ENCODE measurements at places on chromosomes 11 and 22.

DNA sequence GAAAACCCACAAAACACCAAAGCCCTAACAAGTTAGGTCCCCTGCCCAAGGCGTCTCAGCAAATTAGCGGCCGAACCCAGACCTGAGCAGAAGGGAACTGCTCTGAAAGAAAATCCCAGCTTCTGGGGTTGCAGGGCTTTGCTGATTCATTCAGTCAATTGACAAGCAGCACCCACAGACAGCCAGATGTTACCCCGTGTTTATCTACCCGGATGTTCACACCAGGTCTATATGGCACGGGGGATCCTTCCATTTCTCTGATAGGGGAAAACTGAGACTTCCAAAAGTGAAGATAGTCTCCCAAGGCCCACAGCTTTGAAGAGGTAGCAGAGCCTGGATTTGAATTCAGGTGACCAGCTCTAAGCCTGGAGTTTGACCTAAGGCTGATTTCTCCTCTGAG, 14.0 kb upstream of the OAF start:
- no peak for DNase-seq

- no peak for DNase-seq
These were observed 45.3 kb upstream of the NECTIN1 start for GRCh38 chr11:119774172-119774763.

DNA sequence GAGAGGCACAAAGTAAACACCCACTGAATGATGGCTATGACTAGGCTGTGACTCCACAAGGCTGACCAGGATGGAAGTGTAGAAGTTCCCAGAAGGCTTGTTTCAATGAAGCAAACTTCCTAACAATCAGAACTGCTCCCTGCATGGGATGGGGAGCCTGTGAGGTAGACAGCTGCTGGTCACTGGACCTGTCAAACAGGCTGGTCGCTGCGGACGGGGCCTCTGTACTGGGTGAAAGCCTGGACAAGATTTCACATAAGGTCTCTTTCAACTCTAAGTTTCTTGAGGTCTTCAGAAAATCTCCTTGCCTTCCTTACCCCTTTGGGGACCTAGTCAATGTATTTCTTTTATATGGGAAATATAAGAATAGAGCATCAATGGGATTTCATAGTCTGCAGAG, 438.2 kb downstream of the BUD13 start:
- DNase-seq = no peak

GRCh38 chr11:117882311-117882905, 6.0 kb upstream of the FXYD6 start:
- no peak for DNase-seq

DNA sequence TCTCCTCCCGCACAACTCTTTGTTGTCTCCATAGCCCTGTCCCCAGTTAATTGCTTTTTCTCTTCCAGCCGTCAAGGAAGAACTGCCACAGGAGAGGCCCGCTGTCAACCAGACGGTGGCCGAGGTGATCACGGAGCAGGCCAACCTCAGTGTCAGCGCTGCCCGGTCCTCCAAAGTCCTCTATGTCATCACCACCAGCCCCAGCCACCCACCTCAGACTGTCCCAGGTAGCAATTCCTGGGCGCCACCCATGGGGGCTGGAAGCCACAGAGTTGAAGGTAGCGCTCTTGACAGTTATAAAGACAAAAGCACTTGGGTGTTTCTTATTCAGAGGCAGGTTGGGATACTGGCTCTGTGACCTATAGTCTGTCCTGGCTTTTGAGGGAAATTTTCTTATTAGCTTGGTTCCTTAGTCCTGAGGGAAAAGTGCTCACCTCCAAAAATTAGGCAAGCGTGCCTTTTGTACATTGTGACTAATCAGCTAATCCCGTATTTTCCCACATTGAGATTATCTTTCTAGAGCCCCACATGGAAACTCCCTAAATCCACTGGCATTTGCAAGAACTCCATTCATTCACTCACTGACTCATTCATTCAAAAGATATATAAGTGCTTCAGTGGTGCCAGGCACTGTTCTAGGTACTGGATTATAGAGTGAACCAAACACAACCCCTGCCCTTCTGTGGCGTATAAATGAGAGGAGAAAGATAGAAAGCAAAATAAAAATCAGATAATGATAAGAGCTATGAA, 65.9 kb downstream of the KREMEN1 start:
- DNase-seq = no peak

- no peak for DNase-seq
These were observed 537.6 kb downstream of the TBC1D22A start for GRCh38 chr22:47299863-47300697.

DNA sequence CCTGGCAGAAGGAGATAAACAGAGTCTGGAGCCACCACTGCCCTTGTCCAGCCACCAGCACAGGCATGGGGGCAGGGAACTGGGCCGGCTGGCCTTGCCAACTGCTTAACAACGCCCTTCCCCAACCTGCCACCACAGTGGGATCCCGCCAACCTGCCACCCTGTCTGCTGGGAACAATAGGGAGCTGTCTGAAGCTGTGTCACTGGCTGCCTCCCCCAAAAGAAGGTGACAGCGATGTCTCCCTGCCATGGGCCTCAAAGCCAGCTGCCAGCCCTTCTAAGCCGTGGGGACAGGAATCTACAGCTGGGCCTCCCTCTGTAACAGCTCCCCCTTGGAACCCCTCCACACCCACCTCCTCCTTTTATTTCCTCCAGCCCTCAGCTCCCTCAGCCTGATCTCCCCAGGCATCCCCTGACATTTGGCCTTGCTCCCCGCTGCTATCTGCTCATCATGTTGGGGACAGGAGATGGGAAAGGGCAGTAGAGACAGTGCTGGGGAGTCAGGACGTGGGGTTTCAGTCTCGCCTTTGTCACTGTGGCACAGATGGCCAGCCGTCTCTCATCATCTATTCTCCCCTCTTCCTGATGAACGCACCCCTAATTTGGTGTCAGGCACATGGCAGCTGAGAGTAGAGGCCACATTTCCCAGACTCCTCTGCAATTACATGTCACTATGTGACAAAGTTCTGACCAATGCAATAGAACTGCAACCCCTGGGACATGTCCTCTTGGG, 51.3 kb upstream of the PRDM11 start:
- DNase-seq = no peak

DNA sequence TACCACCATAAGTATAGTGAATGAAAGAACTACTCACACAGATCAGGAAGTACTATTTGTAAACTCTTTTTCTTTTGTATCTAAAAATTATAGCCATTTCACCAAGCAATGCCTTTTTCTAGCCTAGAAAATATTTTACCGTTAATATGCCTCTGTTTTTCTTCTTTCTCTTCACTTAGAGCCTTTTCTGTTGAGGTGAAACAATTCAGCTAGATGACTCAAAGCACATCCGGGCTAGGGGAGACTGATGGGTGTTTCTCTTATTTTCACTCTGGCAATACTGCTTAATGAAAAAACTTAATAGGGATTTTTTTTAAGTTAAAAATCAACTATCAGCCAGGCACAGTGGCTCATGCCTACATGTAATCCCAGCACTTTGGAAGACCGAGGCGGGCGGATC, 93.3 kb downstream of the SGSM3 start:
- no peak for DNase-seq

DNA sequence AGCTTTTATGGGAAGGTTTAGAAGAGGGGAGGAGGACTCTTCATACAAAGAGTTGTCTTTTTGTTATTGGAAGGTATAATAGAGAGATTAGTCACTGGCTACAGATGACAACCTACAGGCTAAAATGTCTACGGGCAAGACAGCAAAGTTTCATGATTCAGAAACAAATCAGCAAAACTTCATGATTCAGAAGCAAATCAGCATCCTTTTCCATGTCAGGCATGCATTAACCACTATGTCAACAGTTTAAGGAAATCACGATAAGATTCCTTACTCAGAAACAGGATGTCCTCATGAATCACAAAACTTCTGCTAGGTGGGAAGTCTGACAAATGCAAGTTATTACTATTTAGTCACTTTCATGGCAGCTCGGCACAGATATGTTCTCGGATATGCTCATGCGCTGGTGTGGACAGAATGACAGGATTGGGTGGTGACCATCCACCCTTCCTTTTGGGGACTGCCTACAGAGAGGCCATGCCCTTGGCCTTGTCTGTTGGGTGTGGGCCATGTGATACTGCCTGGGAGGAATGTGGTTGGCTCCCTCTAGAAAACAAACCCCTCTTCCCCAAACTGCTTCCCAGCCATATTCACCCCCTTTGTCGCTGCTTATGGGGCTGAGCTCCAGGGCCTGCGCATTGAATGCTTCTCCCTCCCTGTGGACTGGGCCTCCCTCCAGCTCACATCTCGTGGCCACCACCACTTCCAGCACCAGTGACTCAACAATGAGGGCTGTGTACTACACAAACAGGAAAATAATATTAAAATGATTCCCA, 10.1 kb downstream of the C11orf91 start:
- DNase-seq = peak; percentile 85

DNA sequence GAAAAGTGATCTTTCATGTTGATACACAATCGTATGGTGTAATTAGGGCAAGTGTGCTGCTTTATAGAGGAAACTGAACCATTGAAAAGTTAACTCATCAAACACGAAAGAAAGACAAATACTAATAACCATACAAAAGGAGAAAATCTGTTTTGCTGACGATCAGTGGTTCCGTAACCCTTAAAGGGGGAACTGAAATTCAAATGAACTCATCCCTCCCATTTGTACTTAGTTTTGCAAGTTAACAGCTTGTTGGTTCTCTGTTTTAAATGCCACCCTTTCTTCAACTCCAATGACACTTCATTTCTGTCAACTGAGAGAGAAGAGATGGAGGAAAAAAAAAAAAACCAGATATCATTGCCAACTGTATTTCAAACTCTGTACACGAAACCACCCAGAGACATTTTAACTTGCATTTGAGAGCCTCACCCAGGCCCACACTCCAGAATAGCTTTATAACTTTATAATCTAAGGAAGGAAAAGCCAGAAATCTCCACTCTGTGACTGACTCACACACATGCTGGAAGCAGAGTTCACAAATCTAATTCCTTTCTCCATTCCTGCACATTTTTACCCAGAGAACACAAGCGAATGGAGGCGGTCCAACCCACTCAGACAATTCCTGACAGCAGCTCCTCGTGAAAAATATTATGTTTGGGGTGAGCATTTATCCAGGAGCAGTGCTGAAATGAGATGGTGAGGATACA, 17.4 kb upstream of the CSNK2A3 start:
- DNase-seq = no peak

DNA sequence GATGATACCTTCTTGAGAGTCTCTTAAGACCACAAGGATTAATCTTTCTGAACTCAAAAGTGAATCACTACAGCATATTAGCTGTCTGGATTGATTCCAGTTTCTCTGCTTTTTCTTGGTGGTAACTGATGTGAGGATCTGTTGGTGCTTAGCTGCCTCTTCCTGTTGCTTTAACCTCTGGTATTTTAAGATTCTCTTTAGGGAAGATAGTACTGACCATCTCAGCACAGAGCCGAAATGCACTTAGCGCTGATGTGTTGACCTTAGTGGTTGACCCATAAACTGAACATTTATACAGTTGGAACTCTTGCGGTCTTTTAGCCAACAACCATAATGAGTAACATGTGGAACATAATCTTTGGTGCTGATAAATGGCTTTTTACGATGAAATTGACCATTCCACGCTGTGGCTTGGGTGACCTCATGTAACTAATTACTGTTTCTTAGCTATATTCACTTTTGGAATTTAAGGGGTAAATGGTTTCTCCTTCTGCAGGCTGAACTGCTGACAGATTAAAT, 33.7 kb downstream of the APLP2 start:
- DNase-seq = peak; percentile 56

GRCh38 chr22:20506543-20507252, 712 bp upstream of the MED15 start:
- DNase-seq = no peak

- no peak for DNase-seq
These were observed 850.8 kb downstream of the BRD1 start for GRCh38 chr22:48976556-48977535.

GRCh38 chr11:111388842-111389241, 9.8 kb upstream of the POU2AF1 start:
- no peak for DNase-seq

GRCh38 chr11:71913756-71914526, 14.5 kb downstream of the XNDC1N start:
- no peak for DNase-seq

GRCh38 chr11:76729214-76729613, 53.9 kb upstream of the TSKU start:
- DNase-seq = no peak

DNA sequence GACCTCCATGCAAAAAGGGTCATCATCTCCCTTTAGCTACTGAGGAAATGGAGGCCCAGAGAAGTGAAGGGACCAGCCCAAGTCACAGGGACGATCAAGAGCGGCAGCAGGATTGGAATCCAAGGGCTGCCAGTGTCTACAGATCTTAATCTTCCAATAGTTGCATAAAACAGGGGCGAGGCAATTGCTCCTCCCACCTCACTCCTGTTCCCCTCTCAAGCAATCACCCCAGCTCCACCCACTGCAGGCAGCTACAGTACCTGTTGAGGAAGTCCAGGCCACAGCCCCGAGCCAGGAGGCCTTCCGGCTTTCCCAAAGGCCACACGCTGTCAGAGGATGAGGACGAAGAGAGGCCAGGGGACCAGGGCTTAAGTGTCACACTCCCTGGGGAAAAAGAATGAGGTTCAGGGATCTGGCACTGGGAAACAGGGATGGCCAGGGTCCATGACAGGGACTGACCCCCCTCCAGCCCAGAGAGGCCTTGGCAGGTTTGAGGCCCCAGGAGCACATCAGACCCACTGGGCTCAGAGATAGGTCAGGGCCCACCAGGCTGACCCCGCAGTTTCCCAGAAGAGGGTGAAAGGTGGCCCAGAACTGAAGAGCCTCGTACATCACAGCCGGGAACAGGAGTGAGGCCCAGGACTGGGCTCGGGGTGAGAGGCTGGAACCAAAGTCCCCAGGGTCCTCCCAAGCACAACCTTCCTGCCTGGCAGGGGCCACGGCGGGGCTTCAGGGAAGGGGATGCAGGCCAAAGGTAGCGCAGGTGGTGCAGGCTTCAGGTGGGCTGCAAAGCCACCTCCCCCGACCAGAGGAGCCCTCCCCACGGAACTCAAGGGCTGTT, 16.4 kb upstream of the MFNG start:
- no peak for DNase-seq

DNA sequence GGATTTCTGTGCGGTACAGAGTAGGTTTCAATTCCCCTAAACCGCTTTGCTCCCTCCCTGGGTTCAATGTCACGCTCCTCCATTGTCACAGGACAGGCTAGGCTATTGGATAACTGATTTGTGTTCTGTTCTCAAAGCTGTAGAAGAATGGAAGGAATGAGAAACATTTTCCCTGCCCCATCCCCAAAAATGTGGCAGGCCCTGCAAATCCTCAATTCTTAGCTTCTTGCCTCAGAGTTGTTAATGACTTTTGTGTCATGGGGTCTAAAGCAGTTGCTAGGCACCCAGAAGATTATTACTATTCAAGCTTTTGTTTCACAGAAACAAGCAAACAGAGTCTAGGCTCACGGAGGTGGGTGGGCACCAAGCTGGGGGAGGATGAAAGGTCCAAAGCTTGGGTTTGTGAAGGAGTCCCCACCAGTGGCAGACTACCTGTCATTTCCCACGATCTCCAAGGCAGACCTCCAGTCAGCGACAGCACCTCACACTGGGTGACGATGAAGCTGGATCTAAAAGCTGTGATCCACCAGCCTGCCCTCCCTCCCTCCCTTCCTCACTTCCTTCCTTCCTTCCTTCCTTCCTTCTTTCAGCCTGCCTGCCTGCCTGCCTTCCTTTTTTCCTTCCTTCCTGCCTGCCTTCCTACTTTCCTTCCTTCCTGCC, 1080.2 kb downstream of the OPCML start:
- no peak for DNase-seq
